A172 (cell line): ENCODE measurements at places on chromosomes 5 and 9. TPM values are rescaled to one million over a fixed set of nuclear protein-coding genes. Genes with fewer than 3 reads are reported as not detected.

The MYOZ3 gene
- 0.07 and 0.45 TPM in 2 replicates for total RNA-seq

The SCGB3A1 gene
- not detected in 2 replicates for total RNA-seq

The PPIC gene
- total RNA-seq = 61.5 TPM in 2 replicates

The SLC36A3 gene
- total RNA-seq = not detected in 2 replicates

The FOXI1 gene
- total RNA-seq = 0.10 TPM in 1 of 2 replicates, not detected in the other

The IL4 gene
- not detected in 2 replicates for total RNA-seq

The TAF11L5 gene
- not detected in 2 replicates for total RNA-seq

The SOX30 gene
- not detected in 2 replicates for total RNA-seq

The PCDHA3 gene
- total RNA-seq = 2.9 and 3.2 TPM in 2 replicates

The PRR16 gene
- total RNA-seq = 1.9 and 4.0 TPM in 2 replicates

The OR1Q1 gene
- not detected in 2 replicates for total RNA-seq

The AQP7 gene
- total RNA-seq = 0.12 TPM in 1 of 2 replicates, not detected in the other

The CRAT gene
- 52.7 and 69.4 TPM in 2 replicates for total RNA-seq

The CFAP90 gene
- total RNA-seq = not detected in 2 replicates

The RLN1 gene
- not detected in 2 replicates for total RNA-seq

The FYB1 gene
- 0.05 and 0.12 TPM in 2 replicates for total RNA-seq

The LEAP2 gene
- total RNA-seq = 0.38 and 1.9 TPM in 2 replicates

The SEC24A gene
- 19.0 and 20.3 TPM in 2 replicates for total RNA-seq

The PCDHGA9 gene
- 2.8 and 3.4 TPM in 2 replicates for total RNA-seq

The SURF2 gene
- 26.3 and 43.1 TPM in 2 replicates for total RNA-seq

The IL31RA gene
- 1.6 and 2.6 TPM in 2 replicates for total RNA-seq

The CAPSL gene
- total RNA-seq = 3.4 and 5.1 TPM in 2 replicates

The PCDHB3 gene
- total RNA-seq = 19.9 and 22.0 TPM in 2 replicates

The SSNA1 gene
- total RNA-seq = 257 and 270 TPM in 2 replicates

The FGD3 gene
- 0.10 and 0.12 TPM in 2 replicates for total RNA-seq

The C5orf52 gene
- not detected in 2 replicates for total RNA-seq

The SPOCK1 gene
- 4.5 and 6.5 TPM in 2 replicates for total RNA-seq

The MSX2 gene
- 0.36 TPM in 1 of 2 replicates, not detected in the other for total RNA-seq

The SGCD gene
- total RNA-seq = 3.5 and 8.5 TPM in 2 replicates
